Central memory CD4-positive, alpha-beta T cell (primary cell): ENCODE measurements at places on chromosomes 3 and 15.

DNA sequence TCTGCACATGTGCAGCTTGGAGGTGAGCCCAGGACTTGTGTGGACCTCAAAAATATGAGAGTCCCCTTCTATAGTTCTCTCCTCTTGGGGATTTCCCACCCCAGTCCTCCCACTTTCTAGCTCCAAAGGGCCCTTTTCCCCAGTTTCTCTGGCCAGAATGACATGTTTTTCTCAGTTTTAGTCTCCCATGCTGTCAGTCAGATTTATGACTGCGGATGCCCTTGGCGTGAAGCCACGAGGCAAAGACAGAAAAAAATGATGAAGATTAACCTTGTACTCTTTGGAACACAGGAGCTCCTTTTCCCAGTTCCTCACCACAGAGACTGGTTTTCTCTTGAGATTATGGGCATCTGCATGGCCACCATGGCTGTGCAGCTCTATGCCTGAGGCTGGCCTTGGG is 72.0 kb upstream of the TTBK2 start:
- no peak for DNase-seq

GRCh38 chr15:43285609-43286037 is 18.9 kb upstream of the TGM5 start:
- peak; percentile 46 for DNase-seq

- no peak for DNase-seq
These were observed at the start of gene TM4SF1 for GRCh38 chr3:149377408-149378364. Gene TM4SF1, minus strand, starts transcription at chr3:149377649. Its CDS starts 102 bp downstream, at chr3:149377547.

DNA sequence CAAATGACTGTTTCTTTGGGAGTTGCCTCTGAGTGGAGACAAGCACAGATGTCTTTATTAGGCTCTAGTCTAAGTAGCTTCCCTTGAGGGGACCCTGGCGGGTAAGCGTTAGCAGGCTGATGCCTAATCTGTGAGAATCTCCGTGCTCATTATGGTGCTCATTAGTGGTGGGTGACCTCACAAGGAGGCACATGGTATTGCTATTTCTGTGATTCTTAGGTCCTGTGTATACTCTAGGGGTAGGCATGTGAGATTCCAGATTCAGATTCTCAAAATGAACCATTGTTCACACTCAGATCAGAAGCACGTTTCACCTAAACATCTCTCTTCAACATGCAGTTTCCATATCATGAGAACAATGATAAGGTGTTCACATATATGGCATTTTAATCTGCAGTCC is 809.7 kb downstream of the NR2F2 start:
- no peak for DNase-seq

DNA sequence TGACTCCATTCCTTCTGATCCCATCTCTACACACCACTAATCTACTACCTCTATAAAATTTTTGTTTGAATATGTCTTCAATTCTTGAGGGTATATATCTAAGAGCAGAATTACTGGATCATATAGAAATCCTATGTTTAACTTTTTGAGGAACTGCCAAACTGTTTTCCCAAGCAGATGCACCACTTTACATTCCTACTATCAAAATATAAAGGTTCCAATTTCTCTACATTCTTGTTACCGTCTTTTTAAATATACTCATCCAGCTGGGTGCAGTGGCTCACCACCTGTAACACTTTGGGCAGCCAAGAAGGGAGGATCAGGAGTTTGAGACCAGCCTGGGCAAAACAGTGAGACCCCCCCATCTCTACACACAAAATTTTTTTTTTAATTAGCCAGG is 268.0 kb downstream of the SCAPER start:
- DNase-seq: no peak

GRCh38 chr3:65927576-65927975 is 111.1 kb downstream of the MAGI1 start:
- DNase-seq: no peak

DNA sequence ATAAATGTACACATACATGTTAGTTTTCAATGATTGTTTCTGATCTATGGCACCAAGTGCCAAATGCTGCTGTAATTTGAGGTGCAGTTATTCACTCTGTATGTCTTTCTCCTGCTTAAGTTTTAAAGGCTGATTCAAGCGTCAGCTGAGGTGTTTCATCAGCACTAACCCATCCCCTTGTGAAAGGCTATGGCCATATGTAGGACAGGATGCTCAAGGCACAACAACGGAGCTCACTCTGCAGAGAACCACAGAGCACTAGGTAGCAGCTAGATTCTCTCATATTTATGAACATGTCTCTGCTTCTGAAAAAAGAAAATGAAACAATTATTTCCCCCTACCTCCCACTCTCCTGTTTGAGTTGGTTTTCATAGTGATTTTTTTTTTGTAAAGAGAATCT is 340.0 kb upstream of the TMCO5A start:
- DNase-seq: no peak

DNA sequence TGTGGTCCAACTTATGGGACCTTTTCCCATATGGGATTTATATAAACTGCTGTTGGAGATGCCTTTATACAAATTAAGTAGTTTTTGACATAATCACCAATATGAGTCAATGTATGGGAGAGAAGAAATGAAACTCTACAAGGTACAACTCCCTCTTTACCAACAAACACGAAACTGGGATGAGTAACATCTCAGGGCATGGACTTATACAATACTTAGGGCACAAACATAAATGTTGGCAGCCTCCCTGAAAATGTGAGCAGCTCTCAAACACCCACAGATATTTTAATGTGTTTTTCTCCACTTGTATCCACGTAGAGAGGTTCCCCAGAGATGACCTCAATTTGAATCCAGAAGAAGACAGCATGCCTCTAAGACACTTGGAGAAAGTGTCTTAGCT is 161.6 kb downstream of the MAGI1 start:
- no peak for DNase-seq

GRCh38 chr3:64073158-64073761 is 50.0 kb upstream of the PSMD6 start:
- no peak for DNase-seq

DNA sequence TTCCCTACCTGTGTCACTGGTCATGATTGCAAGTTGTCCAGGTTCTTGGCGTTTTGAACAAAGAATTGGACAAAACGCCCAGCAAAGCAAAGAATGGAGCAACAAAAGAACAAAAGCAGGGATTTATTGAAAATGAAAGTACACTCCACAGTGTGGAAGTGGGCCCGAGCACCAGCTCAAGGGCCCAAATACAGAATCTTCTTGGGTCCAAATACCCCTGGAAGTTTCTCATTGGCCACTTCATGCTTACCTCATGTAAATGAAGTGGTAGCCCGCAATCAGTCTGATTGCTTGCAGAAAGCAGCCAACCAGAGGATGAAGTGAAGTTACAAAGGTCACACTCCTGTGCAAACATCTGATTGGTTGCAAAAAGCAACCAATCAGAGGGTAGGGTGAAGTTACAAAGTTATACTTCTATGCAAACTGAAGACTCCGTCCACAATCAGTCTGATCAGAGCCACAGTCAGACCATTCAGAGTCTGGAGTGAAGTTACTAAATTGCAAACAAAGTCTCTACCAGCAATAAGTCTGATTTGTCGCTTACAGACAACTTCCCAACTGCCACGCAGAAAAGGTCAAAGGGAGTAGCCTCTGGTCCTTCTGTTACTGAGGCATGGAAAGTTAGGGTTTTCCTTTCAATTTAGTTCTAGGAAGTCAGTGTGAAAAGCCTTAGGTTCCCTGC is 8.3 kb upstream of the TM4SF1 start:
- DNase-seq: no peak

DNA sequence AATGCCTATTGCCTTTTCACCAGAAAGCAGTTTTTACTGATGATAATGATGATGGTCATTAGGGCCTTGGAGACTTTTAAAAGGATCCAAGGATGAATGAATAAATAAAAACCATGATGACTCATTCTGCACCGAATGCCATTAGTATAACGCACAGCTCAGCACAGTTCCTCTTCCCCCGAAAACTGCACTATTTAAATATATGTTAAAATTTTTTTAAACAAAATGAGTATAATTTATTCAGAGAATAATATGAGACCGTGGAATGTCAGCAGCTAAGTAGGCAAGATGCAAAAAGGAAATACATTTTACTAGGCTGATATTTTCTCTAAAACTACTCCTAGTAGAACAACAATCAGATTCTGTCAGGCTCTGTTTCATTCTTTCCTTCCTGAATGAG is 83.4 kb upstream of the NANOGP8 start:
- DNase-seq: no peak

GRCh38 chr3:50189274-50189673 is 2.1 kb upstream of the GNAT1 start:
- DNase-seq: no peak

GRCh38 chr3:26259176-26259575 is 363.4 kb upstream of the LRRC3B start:
- DNase-seq: no peak
